HFF-Myc (cell line): ENCODE measurements at places on chromosomes 4 and X.

DNA sequence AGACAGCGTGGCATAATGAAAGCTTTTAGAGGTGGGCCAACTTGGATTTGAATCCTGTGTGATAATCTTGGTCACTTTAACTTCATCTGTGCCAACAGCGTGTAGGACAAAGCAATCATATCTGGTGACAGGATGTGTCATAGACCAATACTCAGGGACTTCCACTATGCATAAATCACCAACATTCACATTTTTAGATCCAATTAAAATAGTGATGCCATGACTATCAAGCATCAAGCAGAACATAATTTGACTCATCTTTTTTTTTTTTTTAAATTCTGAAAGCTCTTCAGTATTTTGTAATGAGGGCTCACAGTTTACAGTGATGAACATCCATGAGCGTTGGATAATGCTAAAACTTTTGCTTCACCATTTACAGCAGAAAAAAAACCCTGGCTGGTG lies 27.3 kb upstream of the RAPGEF2 start:
- no peak for DNase-seq

- no peak for DNase-seq
Measured at GRCh38 chrX:1484638-1485019, 31.9 kb upstream of the ASMTL start.

DNA sequence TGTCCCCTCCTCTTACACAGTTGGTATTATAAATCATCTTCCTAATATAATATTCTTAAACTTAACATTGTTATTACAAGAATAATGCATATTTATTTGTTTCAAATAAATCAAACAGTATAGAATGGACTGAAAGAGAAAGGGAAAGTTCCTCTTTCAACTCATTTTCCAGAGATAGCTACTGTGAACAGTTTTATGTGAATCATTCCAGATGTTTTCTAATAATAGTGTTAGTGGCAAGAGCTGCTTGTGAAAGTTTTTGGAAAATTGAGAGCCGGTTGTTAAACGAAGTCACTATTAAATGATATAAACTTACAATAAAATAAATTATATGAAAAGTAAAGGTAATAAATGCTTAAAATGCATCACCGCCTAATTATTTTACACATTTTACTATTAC lies 14.6 kb downstream of the TMSB4X start:
- DNase-seq, result no peak

GRCh38 chrX:55907968-55908607 lies 190.5 kb downstream of the RRAGB start:
- DNase-seq, result no peak

GRCh38 chr4:84028340-84028739 lies 470.8 kb downstream of the NKX6-1 start:
- no peak for DNase-seq

DNA sequence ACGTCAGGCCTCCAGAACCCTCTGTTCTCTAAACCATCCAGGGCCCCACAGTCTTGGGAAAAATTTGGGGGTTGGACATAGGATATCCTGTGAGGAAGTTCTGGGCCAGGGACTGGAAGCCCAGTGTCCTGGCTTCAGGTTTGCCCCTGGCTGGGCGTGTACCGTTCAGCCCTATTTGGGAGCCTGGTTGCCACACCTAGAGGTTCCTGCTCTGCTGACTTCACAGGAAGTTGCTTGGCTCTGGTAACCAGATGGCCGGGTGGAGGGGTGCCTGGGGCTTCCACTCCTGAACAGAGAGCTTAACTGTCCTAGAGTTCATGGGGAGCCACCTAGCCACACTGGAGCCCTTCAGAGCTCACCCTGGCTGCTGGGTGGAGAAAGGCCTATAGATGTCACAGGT lies 1.1 kb downstream of the TAFAZZIN start:
- DNase-seq, result no peak

DNA sequence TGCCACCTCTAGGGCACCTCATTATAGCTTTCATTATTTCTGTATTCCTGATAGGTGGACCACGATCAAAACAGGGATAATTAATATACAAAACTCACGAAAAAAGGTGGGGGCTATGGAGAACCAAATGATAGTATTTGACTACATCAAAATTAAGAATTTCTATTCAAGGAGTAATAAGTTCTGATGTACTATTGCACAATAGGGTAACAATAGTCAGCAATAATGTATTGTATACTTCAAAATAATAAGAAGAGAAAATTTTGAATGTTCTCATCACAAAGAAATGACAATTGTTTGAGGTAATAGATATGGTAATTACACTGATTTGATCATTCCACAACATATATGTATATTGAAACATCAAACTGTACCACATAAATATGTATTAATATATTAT lies 327.3 kb upstream of the TRAM1L1 start:
- no peak for DNase-seq

DNA sequence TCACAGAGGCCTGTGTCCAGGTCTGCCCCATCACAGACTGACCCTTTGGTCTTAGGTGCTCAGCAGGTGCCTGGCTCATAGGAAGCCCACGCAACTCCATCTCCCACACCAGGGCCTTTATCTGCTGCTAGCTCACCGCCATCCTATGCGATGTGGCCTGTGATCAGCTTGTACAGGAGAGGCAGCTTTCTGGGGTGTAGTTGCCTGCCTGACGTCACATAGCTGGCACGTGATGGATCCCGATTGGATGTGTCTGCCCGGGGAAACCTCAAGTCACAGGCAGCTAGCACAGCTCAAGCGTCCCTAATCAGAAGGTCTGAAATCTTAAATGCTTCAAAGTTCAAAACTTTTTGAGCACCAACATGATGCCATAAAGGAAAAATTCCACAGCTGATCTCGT lies 41.2 kb upstream of the CLDN34 start:
- no peak for DNase-seq

- DNase-seq, result no peak
Measured at GRCh38 chr4:10403633-10404445, 53.4 kb downstream of the ZNF518B start.

DNA sequence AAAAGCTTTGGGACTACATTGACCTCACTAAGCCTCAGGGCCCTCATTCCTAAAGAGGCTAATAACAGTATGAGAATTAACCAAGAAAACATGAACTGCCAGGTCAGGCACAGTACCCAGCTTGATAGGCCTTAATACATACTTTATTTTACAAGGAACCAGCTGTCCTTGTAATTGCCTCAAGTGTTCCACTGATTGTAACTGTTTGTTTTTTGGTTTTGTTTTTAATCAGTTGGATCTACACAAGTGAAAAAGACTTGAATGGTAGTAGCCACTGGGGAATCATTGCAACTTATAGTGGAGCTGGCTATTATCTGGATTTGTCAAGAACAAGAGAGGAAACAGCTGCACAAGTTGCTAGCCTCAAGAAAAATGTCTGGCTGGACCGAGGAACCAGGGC lies 35.6 kb downstream of the PKD2 start:
- no peak for DNase-seq

GRCh38 chr4:102799816-102800215 lies 27.5 kb downstream of the UBE2D3 start:
- DNase-seq, result no peak

DNA sequence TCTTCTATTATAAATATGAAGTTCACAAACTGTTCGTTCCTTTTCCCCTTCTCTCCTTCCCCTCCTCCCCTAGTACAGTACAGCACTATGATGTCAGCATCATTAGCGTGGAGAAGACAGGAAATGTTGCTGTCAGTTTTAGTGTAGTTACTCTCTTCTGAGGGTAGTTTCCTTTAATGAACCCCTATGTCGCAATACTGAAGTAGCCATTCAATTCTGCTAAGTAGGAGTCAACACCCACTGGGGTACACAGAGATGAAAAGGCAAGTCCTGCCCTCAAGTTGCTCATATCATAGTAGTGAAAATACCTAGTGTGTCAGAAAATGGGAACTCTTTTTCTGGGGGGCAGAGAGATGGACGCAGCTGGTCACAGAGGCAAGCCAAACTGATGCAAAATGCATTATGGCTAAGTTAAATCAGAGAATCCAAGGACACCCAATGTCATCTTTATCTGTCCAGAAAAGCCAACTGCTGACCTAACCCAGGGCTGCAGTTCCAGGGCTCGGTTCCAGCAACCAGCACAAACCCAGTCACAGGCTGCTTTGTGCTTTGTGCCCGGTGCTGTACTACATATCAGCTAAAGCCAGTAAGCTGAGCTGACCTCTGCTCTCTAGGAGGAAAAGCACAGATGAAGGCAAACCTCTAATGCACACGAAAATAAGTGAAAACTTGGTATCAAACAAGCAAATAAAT lies 31.5 kb downstream of the GRIA3 start:
- no peak for DNase-seq

DNA sequence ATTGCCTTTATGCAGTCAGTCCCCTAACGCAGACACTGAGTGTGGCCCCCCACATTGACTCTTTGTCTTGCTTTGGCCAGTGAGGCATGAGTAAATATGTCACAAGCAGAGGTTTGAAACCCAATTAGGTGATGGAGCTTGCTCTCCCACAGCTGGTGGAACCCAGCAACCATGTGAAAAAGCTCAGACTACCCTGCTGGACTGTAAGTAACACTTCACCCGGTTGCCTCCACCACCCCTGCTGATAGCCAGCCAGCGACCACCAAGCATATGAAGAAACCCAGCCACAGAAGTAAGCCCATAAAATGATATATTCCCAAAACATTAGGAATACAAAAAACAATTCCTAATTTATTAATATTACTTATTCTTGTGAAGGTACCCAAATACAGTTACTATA lies 21.6 kb upstream of the PDCL2 start:
- DNase-seq, result no peak

GRCh38 chrX:37817579-37817978 lies 29.8 kb downstream of the DYNLT3 start:
- no peak for DNase-seq

DNA sequence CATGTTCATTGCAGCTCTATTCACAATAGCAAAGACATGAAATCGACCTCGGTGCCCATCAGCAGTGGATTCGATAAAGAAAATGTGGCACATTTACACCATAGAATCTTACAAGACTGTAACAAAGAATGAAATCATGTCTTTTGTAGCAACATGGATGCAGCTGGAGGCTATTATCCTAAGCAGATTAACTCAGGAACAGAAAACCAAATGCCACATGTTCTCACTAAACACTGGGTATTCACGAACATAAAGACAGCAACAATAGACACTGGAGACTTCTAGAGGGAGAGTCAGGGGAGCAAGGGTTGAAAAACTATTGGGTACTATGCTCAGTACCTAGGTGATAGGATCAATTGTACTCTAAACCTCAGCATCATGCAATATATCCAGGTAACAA lies 180.5 kb downstream of the PPP1R2C start:
- DNase-seq, result no peak

GRCh38 chr4:78667764-78668163 lies 108.4 kb upstream of the BMP2K start:
- no peak for DNase-seq

DNA sequence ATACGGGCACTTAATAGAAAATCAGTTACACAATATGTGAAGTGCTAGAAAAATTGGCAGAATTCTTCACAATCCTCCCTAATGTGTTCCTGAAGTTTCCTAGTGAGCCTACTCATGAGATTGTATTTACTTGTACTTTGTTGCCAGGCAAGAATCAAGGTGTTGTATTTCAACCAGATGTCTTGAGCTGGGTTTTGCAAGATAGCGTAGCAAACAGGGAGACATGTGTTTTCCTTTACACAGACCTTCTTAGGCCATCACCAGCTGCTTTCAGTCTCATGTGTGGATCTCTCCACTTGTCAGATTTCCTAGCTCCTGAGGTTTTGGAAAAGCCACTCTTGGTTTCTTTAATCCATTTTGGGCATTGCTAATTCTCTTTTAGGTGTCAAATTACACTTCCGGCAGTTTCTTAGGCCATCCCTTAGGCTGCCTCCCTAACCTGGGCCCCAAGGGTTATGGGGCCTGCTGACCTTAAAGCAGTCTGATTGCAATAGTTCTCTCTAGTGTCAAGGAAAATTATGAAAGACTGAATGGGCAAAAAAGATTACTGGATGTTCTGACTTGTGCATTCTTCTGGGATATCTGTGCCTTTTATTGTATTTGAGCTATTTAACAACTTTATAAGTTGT lies 12.2 kb upstream of the EDA start:
- peak; percentile 12 for DNase-seq

- DNase-seq, result no peak
Measured at GRCh38 chr4:98614662-98615061, 43.7 kb downstream of the TSPAN5 start.

DNA sequence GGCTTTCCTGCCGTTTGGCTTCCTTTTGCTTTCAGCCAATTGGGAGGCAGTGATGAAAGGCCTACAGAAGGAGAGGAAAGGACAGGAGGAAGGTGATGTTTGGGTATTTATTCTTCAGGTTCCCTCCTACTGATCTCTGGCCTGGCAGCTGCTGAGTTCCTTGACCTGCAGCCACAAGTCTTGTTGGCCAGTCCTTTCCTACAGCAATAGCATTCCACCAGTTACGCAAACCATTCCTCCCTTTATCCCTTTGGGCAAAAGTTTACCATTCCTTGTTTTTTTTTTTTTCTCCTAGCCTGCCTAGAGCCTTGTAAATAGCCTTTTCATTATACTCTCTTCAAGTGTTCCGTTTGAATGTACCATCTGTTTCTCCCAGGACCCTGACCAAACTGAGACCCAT lies 198.1 kb upstream of the FTHL17 start:
- no peak for DNase-seq

- DNase-seq, result no peak
Measured at GRCh38 chr4:173498771-173499170, 31.3 kb downstream of the HAND2 start.

DNA sequence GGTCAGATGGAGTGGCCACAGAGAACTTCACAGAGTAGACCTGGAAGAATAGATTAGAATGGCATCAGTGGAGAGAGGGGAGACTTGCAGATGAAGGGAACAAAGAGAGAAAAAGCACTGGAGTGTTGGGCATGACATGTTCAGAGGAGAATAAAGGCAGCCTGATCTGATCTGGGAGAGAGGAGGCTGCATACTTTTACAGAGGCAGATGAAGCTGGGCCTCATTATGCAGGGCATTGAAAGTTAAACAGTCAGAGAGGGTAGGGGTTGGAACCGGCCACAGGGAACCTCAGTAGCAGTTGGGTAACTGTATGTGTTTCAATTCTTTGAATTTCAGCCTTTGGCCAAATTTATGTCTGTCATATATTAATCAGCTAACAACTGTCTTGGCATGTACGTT lies 61.2 kb downstream of the SH3BGRL start:
- DNase-seq, result no peak

- no peak for DNase-seq
Measured at GRCh38 chrX:42070866-42071265, 147.5 kb upstream of the CASK start.
